Activated CD4-positive, alpha-beta T cell treated with anti-CD3 and anti-CD28 coated beads, Interleukin-2, Interleukin-4, amounts not matched to agents 100 ng/mL and 50 ng/mL, durations not matched to agents 16 hours and 8 hours (primary cell): ENCODE measurements at places on chromosomes 16 and 17.

GRCh38 chr16:11181242-11181898 is 74.6 kb downstream of the SOCS1 start:
- no peak for DNase-seq

DNA sequence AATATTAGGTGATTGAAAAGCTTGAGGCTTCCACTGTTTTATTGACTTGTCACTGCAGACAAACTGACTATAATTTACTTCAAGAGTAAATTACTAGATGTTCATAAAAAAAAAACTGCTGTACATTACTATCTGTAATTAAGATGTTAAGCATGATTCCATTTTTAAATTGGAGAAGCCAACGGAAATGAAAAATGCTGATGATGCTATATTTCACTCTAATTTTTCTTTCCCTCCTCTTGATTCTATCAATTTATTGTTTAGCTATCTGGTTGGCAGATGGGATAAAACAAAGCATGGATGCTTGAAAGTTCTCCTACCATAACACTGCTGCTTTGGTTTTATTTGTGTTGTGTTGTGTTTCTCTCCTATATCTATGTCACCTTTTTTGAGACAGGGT is 41.0 kb downstream of the MAF start:
- DNase-seq: no peak

DNA sequence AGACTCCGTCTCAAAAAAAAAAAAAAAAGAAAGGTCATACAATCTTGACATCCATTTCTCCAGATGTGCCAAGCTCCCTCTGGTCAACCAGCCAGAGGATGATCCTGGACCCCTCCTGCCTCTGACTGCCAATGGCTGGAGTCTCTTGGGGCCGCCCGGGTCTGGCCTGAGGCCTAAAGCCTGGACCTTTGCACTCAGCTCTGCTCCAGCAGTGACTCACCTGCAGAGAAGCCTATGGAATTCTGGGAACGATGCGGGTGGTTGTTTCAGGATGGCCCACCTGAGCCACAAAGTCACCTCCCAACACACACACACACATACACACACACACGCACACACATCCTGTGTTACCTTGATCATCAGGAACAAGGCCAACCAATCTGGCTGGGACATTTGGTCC is 64.0 kb upstream of the DNAH17 start:
- no peak for DNase-seq

- peak; percentile 65 for DNase-seq
Observed at GRCh38 chr17:80264205-80265075, 3.8 kb downstream of the RNF213 start.

- no peak for DNase-seq
Observed at GRCh38 chr17:42411361-42411760, 11.7 kb downstream of the CAVIN1 start.

GRCh38 chr16:54707813-54708212 is 222.9 kb upstream of the IRX5 start:
- DNase-seq: no peak

DNA sequence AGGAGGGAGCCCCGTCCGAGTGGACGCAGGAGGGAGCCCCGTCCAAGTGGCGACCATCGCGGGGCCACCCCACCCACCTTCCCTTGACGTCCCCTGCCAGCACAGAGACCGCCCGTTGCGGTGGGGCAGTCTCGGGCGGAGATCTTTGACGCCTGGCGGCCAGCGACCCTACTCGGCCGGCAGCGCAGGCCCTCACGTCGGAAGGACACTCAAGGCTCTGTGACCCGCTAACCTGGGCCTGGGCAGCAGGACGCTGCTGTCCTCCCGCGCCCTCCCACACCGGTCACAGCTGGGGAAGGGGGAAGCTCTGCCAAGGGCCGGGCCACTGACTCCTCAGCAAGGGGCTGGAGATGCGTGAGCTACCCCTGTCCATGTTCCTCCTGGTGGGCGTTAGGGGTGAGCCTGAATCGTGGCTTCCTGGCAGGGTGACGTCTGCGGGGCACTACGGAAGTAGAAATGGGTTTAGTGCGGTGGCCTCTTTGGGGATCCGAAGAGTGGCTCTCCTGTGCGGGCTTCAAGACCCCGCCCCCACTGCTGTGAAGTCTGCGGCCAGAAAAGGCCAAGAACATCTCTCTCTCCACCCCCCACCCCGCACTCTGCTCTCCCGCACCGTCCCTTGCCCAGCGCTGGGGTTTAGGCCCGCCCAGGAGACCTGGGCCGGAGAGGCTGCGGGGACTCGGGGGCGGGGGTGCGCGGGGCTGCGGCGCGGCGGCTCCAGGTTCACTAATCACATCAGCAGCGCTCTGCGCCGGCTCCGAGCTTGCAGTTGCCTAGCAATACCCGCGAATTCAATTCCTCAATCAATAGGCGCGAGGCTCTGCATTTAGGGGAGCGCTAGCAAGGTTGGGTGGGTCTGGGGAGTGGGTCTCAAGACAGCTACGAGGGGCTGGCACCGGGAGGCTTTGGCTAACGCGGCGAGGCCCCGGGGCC is 5.8 kb downstream of the CBX8 start:
- no peak for DNase-seq

- DNase-seq: no peak
Observed at GRCh38 chr16:23905027-23905426, 69.2 kb downstream of the PRKCB start.

DNA sequence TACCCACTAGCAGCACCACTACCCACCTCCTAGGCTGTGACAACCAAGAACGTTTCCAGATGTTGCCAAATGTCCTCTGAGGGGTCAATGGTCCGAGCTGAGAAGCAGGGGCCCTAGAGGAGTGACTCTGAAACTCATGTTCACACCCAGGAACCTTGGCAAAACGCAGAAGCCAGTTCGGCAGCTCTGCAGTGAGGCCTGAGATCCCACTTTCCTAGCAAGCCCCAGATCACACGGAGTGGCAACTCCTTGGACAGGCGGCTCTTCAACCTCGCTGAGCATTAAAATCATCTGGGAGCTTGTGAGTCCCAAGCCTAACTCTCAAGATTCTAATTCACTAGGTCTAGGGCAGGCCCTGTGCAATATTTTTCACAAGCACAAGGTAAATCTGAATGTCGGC is 17.3 kb downstream of the ELAC2 start:
- DNase-seq: no peak

- DNase-seq: no peak
Observed at GRCh38 chr16:27684047-27684446, 134.1 kb downstream of the KATNIP start.

DNA sequence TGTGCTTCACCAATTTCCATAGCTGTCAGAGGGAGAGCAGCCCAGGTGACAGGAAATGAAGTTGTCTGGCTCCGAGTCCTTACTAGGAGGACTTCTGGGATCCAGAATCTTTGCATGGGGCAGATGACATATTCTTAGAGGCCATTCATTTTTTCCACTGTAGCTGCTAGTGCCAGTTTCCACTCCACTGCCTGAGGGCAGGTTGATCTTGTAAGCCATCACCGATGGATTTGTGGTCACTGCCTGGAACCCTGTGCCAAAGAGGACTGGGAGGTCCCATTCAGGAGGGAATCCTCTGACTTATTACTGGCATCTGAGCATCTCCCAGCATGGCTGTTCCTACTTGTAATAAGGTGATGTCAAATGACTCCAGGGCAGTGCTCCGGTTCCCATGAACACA is 144.1 kb upstream of the KCNJ18 start:
- DNase-seq: no peak

- no peak for DNase-seq
Observed at GRCh38 chr17:32494621-32495358, 8.0 kb downstream of the CDK5R1 start.

DNA sequence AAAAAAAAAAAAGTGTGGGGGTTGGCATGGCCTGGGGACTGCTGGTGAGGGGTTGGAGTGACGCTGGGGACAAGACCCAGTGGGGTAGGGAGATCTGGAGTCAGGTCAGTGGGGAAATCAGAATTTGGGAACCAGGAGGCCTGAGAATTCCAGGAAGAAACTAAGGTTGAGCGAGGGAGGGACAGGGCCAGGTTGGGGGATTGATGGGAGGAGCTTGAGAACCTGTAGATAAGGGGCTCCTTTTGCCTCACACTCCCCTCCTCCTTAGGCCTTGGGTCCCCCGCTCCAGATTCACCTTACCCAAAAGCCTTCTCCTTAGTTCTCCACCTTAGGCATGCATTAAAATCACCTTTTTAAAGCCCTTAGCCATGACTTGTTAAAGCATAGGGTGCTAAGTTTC is 8.3 kb upstream of the PYDC1 start:
- DNase-seq: no peak

DNA sequence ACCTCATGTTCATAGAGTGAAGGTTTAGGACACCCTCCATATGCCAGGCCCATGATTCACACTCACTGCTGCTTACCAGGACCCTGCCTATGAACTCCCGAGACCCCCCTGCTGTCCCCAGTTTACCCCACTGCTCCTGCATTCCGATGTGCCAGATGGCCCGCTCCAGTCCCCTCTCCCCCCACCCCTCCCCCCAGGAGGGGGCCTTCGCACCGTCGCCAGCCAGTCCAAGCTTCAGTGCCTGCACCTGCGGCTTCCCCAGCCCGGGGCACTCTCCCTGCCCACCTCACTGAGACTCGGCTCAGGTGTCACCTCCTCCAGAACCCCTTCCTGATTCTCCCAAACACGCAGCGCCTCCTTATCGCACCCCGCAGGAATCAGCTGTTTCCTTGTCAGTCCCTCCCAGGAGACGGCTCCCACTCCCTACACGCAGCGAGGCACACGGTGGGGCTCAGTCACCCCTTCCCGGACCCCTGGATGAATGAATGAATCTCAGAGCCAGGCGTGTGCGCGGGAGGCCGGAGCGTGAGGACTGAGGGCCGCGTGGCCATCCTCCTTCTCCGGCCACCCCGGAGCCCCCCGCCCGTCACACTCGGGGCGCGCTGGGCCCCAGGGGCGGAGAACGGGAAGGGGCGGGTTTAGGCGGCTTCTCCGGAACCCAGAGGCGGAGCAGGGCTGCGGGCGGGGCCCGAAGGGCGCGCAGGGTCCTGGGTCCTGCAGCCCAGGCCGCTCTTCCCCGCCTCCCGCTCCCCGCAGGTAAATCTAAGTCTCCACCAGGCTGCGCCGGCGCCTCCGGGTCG is 1.6 kb downstream of the MYO1C start:
- peak; percentile 65 for DNase-seq

DNA sequence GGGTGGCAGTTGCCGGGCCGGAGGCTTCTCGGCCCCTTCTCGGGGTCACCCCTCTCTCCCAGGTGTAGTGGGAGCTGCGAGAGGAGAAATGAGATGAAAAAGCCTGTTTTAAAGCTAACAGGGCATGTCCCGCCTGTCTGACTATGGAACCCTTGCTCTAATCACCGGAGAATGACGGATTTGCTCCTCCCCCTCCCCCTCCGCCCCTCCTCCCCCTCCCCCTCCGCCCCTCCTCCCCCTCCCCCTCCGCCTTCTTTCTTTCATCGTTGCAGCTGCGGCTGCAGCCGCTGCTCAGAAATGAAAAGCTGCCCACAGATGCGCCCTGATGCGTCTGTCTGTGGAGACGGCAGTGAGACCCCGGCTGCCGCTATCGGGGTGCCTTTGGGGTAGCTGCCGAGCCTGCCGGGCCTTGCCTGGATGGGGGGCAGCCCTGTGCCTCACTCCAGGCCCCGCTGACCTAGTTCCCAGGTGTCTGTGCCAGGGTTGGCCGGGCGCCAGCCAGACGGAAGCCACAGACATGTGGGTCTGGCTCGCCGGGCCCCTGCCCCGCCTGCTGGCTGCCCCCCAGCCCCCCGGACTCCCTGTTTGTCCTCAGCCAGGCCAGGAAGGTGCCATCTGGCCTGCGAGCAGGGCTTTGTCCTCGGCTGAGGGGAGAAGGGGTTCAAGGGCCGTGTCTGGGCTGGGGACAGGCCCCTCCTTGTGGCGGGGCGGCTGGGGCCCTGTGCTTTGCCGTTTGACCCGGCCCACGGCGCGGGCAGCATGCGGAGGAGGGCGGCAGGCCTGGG is 37.7 kb downstream of the GINS2 start:
- DNase-seq: no peak

- DNase-seq: peak; percentile 76
Observed at GRCh38 chr17:41962768-41963434, 3.7 kb upstream of the CNP start.

- DNase-seq: no peak
Observed at GRCh38 chr16:12201216-12201615, 224.7 kb downstream of the SNX29 start.

DNA sequence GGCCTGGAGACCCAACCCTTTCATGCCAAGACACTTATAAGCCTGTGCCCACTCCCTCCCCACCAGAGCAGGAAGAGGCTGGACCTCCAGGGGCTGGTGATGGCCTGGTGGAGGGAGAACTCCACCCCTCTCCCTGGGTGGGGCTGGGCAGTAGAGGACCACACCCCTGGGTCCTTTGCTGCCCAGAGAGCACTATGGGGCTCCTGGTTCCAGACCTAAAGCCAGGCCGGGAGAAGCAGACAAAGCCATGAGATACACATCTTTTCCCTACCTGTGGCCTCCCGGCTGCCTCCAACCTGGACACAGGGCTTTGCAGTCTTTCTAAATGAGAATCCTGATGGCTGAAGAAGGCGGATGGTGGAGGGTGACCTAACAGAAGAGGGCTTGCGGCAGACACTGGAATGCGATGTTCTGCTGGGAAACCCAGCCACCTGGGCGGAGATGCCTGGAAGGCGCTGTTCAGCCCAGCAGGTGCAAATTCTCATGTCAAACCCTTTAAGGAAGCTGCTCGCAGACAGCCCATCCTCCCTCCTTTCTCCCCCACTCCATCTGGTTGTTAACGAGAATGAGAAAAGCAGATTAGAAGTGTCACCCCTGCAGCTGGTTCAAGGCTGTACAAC is 43.9 kb upstream of the KIFC3 start:
- no peak for DNase-seq

GRCh38 chr16:27828671-27829070 is 234.8 kb downstream of the GSG1L start:
- no peak for DNase-seq
